Endodermal cell (in vitro differentiated cells): ENCODE measurements at places on chromosomes 3 and 15. TPM values are rescaled to one million over a fixed set of nuclear protein-coding genes. Genes with fewer than 3 reads are reported as not detected.
A peak's percentile ranks its signal among the peaks of the same experiment; 100 is the strongest.

- DNase-seq = no peak
These were observed 8.5 kb downstream of the XPC start for GRCh38 chr3:14169871-14170270.

GRCh38 chr3:159045279-159045885 lies 243.5 kb downstream of the MFSD1 start:
- no peak for DNase-seq

DNA sequence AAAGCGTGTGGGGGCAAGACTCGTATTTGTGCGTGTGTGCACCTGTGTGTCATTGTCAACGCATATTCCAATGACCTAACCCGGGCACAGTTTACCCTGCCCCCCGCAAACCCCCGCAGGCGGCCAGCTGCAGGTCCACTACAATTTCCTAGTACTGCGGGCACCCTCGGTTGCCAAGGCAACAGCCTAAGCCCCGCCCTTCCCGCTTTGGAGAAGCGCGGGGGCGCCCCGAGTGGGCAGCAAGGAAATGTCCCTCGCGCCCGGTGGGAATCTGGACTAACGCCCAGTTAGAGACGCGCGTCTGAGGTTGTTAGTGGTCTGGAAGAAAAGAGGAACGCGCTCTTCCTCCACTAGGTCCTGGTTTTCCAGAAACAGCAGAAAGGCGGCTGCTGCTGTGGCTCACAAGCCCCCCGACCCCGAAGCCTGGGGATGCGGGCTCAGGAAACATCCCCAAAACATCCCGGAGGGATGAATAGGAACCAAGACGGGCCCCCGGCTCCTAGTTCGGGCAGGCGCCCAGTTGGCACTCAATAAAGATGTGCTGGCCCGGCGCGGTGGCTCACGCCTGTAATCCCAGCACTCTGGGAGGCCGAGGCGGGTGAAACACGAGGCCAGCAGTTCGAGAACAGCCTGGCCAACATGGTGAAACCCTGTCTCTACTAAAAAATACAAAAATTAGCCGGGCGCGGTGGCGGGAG lies 1.1 kb downstream of the ABHD14A start:
- peak; percentile 82 for DNase-seq

- no peak for DNase-seq
These were observed 947.1 kb downstream of the FHIT start for GRCh38 chr3:60304112-60304511.

DNA sequence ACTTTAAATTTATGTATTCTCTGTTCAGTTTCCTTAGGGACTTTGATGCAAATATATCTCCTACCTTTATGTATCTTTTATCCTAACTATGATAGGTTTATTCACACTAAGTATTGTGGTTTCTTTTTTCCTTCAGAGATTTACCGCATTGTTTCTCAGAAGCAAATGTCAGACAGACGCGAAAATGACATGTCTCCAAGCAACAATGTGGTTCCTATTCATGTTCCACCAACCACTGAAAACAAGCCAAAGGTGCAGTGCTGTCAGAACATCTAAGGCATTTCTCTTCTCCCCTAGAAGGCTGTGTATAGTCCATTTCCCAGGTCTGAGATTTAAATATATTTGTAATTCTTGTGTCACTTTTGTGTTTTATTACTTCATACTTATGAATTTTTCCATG lies 18.3 kb downstream of the RAB11A start:
- DNase-seq = no peak

- DNase-seq = peak; percentile 62
These were observed 24.3 kb upstream of the FLNB start for GRCh38 chr3:57983734-57984518.

DNA sequence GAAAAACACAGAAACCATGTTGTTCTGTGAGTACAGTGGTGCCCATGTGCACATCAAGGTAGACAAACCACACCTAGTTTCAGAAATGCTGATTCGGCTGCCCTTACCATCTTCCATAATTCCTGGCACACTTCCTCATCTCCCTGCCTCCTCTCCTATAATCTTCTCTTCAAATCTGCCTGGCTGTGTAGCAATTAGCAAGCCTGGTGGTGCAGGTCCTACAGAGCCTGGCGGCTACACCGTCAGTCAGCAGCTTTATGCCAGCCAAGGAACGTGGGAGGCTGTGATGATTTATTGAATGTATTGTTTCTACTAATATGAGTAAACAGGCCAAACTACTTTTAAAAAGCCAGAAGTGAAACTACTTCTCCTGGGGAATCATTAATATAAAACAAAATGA lies 106.8 kb downstream of the SEMA6D start:
- DNase-seq = no peak

DNA sequence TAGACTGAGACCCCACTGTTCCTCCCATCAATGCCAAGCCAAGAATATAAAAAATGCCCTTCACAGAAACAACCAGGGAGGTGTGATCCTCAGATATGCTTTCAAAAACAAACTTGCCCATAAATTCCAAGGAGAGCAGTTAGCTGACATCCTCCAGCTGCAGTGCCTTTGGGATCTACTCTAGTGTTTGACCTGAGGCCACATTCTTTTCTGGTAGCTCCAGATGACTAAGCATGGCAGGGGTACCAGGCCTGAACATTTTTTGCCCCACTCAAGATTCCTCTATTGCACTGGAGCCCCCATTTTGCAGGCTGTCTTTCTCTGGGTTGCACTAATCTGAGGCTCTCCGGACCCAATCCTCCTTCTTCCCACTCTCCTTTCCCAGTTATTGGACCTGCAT lies 27.9 kb upstream of the ACP3 start:
- DNase-seq = no peak

DNA sequence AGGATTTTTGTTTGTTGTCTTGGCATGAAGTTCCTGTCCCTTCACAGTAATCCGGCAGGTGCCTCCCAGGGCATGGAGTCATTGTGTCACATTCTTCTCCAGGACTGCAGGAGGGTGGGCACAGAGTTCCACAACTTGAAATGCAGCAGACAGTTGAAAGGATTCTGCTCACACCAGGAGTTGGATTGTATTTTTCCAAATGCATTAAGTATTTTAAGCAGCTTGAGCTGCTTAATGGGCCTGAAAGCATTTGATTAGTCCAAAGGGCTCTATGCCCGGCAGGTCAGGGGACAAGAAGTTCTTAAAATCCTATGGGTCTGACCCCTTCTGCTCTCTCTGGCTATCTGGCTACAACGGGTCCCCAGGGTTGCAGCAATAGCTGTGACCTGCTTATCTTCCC lies 92.9 kb downstream of the APBA2 start:
- DNase-seq = peak; percentile 17

- no peak for DNase-seq
These were observed 9.8 kb upstream of the LRRC34 start for GRCh38 chr3:169822540-169822939.

DNA sequence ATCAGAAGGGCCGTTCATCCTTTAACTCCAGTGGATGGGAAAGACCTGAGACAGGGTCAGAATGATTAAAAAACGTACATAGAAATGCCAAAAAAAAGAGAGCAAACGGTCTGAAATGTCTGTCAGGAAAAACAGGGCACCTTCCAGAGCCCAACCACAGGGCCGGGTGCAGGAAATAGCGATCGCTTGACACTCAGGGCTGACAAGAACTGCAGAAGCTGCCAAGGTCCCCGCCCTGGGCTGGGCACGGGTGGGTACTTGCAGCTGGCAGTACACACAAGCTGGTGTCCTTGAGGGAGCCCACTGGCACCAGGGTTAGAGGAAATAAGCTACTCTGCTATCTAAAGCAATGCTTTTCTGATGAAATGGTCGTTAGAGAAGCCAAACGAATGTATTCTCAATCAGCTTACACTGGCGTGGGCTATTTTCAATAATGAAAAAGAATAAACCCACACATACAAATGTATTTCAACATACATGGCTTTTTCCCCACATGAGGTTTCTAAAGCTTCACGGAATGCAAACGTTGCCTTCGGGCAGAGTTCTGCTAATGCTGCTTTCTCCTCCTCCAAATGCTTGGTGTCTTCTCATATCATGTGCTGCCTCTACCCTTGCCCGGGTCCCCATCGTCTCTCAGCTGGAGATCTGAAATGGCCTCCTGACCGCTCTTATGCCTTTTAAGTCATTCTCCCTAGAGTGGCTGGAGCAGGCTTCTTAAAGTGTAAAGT lies 15.6 kb downstream of the FRMD4B start:
- DNase-seq = no peak

- DNase-seq = peak; percentile 56
These were observed 941 bp upstream of the SLC26A6 start for GRCh38 chr3:48636149-48636655.

- no peak for DNase-seq
These were observed 192.5 kb downstream of the WNT5A start for GRCh38 chr3:55294557-55294956.

GRCh38 chr3:44104668-44105321 lies 136.9 kb upstream of the TOPAZ1 start:
- no peak for DNase-seq

GRCh38 chr3:114011059-114011797 lies 45.1 kb downstream of the CCDC191 start:
- no peak for DNase-seq

DNA sequence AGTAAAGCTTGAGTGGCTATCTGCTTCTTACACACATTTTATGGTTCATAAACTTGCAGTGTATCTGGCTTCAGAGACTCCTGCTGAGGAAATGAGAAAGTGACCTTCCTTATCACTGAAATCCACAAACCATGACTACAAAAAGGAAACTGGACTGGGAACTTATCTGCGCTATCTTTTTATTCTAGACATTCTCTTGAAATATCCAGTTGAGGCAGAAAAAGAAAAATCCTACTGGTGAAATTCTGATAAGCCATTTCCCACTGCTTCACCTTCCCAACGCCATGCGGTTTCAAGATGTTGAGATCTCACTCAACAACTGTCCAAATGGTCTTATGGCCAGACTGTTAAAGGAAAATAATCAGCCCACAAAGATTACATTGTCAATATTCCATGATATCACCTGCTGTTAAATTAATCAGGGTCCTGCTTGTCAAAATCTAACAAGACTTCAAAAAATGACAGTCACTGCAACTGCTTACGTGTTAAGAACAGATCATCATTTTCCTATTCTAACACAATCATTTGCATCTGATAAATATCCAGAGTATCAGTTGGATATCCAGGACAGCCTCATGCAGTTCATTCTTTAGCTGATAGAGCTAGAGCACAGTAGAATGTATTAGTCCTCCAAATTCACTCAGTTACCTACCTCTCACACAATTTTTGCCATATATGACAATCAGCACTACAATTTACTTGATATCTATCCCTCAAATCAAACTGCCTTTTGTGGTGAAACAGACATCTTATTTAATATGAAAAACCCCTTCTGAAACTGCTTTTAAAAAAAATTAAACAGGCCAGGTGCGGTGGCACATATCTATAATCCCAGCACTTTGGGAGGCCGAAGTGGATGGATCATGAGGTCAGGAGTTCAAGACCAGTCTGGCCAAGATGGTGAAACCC lies 538.1 kb downstream of the MAGI1 start:
- no peak for DNase-seq

DNA sequence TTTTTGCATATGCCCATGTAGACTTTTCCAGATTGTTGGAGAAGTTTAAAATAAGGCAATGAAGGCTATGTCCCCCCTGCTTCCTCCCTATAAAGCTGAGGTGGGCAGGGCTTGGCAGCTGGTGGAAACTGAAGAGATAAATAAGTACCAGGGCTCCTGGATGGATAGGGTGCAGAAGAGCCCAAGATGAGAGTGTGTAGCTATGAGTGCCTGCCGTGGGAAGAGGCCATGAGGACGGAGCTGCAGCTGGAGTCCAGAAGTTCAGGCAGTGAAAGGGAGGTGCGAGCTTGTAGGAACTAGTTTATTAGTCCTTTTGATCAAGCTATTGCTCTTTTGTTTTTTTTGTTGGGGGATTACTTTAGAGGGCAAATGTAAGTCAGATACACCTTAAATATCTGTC lies 52.4 kb downstream of the PHLDB2 start:
- no peak for DNase-seq

DNA sequence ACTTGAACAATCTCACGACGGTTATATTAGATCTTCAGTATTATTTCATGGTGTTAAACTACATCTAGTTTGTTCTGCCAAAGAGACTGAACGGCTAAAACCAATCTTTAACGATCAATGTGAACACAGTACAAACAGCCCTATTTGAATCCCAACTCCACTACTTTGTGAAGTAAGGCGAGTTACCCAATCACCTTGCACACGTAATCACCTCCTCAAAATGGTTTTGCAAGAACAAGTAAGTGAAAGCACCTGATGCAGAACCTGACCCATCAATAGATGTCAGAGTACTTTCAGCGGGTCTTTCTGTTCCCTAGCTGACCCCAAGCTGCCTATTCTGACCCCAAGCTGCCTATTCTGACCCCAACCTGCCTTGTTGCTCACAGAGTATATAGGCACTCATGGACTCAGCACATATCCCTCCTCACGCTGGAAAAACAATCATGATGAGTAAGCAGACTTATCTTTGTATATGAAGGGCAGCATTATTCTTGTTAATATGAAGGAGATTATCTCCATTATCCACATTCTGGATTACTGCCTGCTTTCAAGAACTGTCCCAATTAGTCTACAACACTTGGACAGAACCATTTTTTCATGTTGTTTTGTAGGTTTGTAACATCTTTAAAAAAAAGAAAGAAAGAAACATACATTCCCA lies 3.7 kb downstream of the KPNA1 start:
- no peak for DNase-seq

DNA sequence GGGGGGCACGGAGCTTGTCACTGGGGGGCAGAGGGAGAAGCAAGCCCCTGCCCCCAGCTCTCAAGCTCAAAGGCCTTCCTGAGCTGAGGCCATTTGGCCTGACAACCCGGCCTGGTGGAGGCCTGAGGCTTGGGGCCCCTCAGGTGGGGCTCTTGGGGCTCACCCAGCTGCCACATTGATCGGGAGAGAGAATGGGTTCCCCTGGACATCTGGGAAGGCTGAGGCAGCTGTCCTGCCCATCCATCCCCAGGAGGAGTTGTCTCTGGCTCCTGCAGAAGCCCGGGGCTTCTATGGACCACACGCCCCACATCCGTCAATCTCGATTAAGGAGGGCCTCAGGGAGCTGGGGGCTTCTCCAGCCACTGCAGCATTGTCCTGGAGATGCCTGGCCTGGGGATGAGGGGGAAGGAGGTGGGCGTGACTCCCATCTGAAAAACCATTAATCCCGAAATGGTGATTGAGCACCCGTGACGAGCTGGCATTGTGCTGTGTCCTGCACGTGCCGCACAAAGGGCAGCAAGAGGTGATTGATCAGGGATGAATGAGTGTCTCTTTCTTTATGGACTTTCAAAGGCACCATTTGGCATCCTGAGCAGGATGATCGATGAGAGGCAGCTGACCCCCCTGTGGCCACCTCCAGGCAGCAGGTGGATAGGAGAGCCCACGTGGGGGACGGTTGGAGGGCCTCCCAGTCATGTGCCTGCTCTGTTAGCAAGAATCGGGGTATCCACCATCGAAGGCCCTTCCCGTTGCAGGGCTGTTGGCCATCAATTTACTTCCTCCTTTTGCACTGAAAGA lies 17.2 kb upstream of the CRABP1 start:
- no peak for DNase-seq

- DNase-seq = peak; percentile 84
These were observed 20.2 kb upstream of the PARP14 start for GRCh38 chr3:122660297-122660974.

GRCh38 chr15:91861223-91861622 lies 7.7 kb downstream of the SLCO3A1 start:
- DNase-seq = no peak

PCOLCE2 gene
- total RNA-seq = 14.2 and 18.0 TPM in 2 replicates

SNX33 gene
- 21.8 and 23.2 TPM in 2 replicates for total RNA-seq

CD47 gene
- 12.0 to 13.3 TPM (median 12.3 TPM) in 3 replicates for total RNA-seq

TRIM42 gene
- total RNA-seq = not detected in 2 replicates

HAUS2 gene
- total RNA-seq = 22.8 to 33.8 TPM (median 32.9 TPM) in 3 replicates

ANKUB1 gene
- total RNA-seq = not detected in 3 replicates

KCNAB1 gene
- 0.59 and 0.81 TPM in 2 replicates for total RNA-seq

KLF15 gene
- 20.5 and 20.7 TPM in 2 replicates for total RNA-seq
